Cardiac fibroblast (primary cell): ENCODE measurements at places on chromosomes 2 and 18.

- DNase-seq = no peak
Measured at GRCh38 chr2:115480741-115481140, 1038.3 kb downstream of the DPP10 start.

- no peak for DNase-seq
Measured at GRCh38 chr2:105934467-105934866, 189.8 kb downstream of the NCK2 start.

DNA sequence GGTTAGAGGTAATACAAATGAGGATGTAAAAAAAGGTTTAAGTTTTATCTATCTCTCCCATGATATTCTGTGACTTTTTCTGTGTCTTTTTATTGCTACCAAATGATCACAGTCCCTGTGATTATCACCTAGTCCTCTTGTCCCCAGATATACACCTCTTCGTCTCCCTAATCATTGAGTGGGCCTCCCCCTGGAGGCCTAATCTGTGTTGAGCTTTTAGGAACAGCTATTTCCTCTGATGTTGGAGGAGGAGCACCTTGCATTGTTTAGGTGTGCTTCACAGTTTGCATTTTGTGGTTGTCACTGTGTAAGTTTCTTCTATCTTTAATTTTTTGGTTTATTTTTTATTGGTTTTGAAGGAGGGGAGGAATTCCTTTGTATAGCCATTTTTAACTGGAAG, 33.3 kb downstream of the CCDC85A start:
- no peak for DNase-seq

DNA sequence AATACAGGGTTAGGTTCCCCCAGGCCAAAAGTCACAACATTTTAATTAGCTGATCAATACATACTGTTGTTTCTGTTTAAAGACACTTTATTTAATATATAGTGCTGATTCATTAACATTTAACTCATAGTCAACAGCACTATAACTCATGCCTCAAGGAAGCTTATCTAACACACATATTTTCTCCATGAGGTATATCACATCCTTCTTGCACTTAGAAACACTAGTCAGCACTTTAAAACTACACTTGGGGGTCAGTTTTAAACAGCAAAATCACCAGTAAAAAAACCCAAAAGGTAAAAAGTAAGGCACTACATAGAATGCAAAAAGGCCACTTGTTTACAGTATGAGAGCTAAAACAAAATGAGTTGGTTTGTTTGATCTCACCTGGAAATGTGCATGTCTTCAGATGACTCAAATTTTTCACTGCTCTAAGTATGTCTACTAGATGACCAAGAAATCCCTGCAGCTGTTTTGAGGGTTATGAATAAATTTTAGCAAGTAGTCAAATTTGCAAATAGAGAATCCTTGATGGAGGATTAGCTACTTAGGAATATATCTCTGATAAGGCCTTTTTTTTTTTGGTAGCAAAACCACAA, 54.1 kb upstream of the EPB41L5 start:
- DNase-seq = peak; percentile 49

- DNase-seq = no peak
Measured at GRCh38 chr2:122528958-122529705, 773.7 kb downstream of the TSN start.

DNA sequence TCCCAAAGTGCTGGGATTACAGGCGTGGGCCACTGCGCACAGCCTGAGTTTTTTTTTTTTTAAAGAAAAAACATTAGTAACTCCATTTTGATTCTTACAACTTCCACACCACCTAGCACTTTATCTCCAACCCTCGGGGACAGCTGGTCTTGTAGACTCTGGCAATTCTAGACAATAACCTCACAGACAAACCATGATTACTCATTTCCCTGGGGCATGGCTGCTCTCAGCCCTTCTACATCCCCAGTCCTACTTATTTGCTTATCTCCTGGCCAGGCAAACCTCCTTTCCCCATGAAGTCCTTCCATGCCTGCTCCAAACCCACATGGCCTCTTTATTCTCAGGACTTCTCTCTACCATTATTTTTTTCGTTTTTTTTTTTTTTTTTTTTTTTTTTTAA, 91.1 kb downstream of the ACTR3 start:
- DNase-seq = peak; percentile 77

DNA sequence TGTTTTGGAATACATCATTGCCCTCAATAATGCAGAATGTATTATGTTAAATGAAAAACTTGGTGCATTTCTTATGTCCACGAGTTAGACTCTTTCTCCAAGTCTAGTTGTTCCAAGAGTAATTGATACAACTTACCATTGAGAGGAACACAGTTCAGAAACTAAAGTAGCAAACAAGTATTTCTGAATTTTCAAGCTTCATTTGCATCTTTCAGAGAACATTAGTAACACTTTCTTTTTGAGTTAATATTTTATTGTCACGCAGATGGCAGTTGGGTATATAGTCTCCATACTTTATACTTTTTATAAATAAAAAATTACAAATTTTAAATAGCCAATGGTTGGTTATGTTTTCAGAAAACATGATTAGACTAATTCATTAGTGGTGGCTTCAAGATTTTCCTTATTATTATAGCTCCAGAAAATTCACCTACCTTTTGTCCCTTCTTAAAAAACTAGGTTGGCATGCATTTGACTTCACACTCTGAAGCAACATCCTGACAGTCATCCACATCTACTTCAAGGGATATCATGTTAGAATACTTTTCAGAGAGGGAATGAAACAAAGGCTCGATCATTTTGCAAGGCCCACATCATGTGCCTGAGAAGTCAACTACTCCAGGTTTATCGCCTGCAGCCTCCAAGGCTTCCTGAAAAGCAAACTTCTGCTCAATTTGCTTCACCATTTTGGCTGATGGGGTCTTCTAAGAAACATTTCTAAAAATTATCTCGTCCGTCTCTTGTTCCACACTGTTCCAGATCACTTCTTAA, 29.9 kb downstream of the LYPD6B start:
- DNase-seq = no peak
